ENCODE measurements at places on chromosomes 5 and 9. TPM values are rescaled to one million over a fixed set of nuclear protein-coding genes. Genes with fewer than 3 reads are reported as not detected.

Gene ERCC8
- 28.0 TPM for polyA plus RNA-seq

- peak; percentile 29 for DNase-seq
Measured at GRCh38 chr5:76175051-76175666, 92.0 kb downstream of the SV2C start.

Gene KIF24
- polyA plus RNA-seq, result 6.1 TPM

DNA sequence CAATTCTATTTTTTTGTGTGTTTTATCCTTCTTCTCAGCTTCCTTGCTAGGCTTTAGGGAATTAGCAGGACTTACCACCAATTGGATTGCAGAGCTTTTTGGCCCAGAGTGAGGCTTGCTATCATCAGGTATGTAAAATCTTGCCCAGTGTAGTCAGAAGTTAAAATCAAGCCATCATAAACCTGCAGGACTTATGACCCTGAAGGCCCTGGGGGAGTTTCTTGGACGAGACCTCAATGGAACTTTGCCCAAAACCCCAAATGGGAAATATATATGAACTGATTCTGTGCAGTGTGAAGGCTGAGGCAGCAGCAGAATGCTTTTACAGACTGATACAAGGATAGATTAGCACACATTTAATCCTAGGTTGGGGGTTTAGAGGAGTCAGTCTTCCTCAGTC lies 287.0 kb downstream of the SH3GL2 start:
- DNase-seq, result no peak

Gene LCN6
- polyA plus RNA-seq, result not detected

DNA sequence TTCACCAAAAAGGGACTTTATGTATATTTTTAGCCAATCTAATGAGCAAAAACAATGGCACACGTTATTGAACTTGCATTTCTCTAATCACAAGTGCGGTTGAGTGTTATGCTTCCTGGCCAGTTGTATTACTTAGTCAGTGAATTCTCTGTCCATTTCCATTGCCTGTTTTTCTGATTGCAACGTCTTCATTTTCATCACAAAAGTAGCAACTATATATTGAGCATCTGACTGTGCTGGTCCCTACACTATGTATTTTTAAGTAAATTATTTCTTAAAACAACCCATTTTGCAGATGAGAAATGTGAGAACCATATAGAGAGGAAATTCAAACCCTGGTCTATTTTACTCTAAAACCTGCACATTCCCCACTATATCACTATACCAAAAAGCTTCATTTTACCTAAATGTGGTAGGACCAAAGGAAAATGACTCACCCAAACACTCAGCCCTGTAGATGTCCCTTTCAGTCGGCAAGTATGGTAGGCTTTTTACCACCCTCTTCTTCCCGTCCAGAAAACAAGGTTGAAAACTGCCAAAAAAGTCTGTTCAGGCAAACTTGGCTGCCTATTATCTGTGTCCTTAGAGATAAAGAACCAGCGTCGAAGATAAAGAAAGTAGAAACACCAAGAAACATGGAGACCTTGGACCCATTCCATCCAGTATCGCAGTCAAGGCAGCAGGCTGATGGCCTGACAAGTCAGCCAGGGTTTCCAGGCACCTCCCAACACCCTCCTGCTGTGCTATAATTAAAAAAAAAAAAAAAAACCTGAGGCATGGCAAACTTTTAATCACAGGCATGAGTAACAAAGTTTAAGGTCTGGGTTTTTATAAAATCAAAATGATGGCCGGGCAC lies 18.8 kb upstream of the FAM13B start:
- DNase-seq, result no peak

DNA sequence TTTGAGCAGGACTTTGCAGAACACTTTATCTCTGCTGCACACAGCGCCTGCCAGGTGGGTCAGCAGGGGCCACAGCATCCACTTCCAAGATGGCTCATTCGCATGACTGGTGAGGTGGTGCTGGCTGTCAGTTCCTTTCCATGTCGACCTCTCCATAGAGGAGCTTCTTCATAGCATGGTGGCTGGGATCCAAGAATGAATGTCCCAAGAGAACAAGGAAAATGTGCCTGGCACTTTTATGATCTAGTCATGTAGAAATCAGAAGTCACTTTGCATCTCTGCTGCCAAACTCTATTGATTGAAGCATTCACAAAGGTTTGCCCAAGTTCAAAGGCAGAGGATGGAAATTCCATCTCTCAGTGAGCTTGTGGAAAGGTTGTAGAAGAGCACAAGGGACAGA lies 85.0 kb downstream of the GALNT10 start:
- no peak for DNase-seq

- no peak for DNase-seq
Measured at GRCh38 chr9:68669218-68669617, 35.8 kb upstream of the PIP5K1B start.

GRCh38 chr5:139889410-139889809 lies 93.8 kb downstream of the PSD2 start:
- no peak for DNase-seq

Gene IFNK
- not detected for polyA plus RNA-seq

All from right renal pelvis (tissue), 4 donors.